Fibroblast of lung (primary cell): ENCODE measurements at places on chromosomes 6 and 20. TPM values are rescaled to one million over a fixed set of nuclear protein-coding genes. Genes with fewer than 3 reads are reported as not detected.

SPO11 gene
- not detected in 2 replicates for total RNA-seq

DNA sequence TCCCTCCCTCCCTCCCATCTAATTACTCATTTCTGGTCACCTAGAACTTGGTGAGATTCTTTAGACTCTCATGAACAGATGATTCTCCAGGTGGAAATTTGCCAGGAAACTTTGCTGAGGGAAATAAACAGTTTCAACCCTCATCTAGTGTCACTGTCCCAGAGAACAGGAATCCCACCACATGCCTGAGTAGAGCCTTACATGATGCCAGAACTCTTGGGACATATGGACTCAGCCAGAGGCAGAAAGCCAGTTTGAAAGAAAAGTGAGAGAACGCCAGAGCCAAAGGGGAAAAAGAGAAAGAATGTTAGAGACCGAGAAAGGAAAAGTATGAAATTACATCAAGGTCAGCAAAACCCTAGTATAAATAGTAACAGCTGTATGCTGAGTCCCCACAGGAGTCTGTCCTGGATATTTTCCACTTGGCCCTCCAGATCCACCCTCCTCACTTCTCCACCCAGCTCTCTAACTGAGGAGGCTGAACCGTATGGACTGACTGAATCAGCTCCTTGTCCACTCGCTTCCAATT is 127.5 kb upstream of the COL21A1 start:
- DNase-seq = peak; percentile 88

- no peak for DNase-seq
Measured at GRCh38 chr6:24721461-24722215, 2.7 kb upstream of the C6orf62 start.

- DNase-seq = no peak
Measured at GRCh38 chr6:12890171-12890790, 173.7 kb downstream of the PHACTR1 start.

DNA sequence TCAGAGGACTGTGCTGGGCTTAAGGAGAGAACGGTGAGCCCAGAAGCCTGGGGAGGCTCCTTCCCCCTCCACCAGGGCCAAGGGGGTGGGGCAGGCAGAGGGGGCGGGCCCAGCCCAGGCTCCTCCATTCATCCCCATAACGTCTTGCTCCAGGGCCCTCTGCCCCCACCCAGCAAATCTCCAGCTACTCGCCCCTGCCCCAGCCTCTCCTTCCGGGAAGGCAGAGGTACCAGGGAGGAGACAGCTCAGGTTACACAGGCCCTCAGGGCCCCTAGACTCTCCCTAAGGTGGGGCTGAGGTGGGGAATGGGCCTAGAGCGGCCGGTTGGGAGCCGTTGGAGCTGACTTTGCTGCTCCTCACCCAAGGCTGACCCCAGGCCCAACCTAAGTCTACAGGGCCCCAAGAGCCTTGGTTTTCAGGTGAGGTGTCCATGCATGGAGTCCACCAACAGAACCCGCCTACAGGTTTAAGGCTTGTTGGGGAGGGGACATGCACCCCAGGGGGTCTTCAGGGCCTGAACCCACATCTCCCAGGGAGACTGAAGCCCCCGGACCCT is 1.2 kb downstream of the LAMA5 start:
- no peak for DNase-seq

SYNDIG1 gene
- 0.17 and 0.51 TPM in 2 replicates for total RNA-seq

DNA sequence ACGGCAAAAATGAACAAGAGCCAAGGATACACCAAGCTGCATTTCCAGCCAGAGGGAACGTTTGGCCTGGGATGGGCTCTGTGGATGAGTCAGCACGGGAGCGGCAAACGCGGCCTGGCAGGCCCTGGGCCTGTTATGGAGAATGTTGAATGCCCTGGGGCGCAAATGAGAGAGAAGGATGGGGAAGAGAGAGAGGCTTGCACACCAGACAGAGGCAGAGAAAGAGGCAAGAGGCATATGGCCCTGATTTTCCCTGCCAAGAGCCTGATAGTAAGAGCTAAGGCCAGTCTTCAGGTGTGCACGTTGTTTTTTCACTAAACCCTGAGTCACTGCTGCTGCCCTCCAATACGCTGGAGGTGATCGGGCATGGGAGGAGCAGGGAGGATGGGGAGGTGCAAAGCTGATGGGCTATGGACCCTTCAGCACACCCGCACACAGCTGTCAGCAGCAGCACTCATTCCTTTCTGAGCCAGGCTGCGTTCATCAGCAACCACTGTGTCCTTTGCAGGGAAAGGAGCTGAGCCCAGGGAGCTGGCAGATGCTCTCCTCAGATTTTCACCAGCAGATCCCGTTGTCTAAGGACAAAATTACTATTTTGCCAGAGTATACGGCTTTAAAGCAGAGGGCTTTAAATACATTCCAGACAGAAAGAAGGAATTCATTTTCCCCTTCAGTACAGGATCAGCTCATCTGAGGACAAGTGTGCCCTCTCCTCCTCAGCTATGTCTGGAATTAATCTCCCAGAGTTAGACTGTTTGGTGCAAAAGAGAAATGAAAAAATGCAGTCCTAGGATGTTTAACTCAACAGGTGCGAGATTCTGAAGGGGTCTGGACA is 61.7 kb upstream of the SLC22A23 start:
- peak; percentile 74 for DNase-seq

DNA sequence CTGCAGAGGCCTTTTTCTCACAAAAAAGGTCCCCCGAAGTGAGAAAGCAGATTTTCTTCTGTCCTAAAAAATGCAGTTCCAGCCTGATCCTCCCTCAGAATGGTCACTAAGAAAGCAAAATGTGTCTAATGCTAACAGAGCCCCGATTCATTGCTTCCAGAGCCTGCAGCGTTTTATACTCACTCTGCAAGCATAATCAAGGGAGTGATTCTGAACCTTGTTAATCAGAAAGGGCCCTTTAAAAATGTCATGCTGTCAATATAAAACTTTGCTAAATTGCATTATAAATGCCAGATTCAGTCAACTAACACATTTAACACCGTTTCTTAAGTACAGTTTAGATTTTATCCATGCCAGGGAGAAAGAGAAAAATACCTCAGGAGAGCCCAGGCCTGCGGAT is 202.8 kb downstream of the CD83 start:
- DNase-seq = no peak

DNA sequence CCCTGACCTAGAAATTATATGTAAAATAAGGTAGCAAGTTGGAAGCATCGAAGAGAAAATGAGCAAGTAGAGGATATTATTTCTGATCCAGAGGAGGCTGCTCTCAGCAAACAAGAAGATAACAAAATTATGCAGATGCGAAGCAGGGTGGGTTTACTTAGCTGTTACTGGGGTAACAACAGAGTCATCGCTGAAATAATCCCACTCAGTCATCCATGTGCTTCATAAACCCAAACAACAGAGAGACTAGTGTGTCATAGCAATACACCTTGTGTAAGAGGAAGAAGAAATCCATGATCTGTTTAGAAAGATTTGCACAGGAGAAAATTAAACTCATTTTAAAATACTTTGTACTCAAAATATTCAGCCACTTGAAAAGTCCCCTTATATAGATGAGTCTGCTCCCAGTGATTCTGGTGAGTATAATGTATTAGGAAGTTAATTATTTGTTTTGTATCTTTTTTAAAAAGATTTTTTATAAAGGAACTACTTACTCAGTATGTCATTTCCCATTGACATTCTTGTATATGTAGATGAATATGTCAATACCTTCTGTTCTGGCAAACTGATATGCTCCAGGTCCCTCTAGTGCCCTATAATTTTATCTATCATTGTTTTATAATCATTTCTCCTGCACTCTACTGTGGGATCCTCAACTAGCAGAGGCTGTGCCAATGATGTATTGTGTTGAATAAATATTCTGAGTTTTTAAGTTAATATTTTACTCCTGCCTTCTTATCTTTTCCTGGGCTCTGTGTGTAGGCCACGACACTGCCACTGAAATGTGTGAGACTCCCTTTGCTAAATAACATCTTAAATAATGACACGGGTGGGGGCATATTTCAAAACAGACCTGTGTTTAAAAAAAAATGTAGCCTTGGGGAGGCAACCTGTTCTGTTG is 8.6 kb upstream of the HIVEP2 start:
- DNase-seq = no peak

DNA sequence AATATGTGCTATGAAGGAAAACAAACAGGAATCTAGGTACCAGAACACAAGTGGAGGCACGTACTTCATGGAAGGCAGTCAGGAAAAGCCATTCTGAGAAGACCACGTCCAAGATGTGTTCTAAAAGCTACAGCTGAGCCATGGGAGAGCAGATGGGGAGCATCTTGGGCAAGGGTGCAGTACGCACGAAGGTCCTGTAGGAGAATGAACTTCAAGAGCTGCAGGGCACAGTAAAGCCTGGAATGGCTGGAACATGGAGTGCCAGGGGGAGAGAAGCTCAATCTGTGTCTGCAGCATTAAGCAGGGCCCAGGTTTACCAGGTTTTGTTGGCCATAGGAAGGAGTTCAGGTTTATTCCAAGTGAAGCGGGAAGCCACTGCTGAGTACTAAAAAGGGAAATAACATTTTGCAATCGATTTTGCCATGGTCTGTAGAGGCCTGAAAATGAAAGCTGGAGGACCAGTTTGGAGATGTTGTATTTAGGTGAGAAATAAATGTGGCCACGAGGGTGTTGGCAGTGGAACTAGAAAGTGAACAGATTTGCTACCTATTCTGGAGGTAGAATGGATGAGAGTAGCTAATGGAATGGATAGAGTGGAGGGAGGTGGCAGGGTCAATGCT is 29.9 kb downstream of the ADTRP start:
- no peak for DNase-seq

- DNase-seq = no peak
Measured at GRCh38 chr20:57384486-57384885, 6.7 kb upstream of the RBM38 start.

- no peak for DNase-seq
Measured at GRCh38 chr20:15205719-15206118, 868.3 kb upstream of the FLRT3 start.

PI3 gene
- total RNA-seq = not detected in 2 replicates

DNA sequence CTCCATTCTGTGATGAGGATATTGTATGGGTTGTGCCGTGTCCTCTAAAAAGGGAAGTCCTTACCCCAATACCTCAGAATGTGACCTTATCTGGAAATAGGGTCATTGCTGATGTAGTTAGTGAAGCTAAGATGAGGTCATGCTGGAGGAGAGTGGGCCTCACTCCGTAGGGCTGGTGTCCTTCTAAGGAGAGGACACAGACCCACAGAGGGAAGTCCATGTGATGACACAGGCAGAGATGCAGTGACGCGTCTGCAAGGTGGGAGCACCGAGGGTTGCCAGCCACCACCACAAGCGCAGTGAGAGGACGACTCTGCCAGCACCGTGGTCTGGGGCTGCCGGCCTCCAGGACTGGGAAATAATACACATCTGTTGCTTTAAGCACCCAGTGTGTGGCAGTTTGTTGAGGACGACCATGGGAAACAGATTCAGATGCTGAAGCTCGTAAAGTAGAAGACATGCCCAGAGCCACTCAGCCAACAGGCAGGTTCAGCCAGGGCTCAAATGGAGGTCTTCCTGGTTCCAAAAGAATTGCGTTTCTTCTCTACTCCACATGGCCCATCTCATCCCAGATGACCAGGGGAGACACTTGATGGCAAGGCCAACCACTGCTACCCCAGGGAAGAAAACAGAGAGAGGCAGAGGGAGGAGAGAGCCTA is 59.2 kb upstream of the DUSP22 start:
- DNase-seq = no peak

DNA sequence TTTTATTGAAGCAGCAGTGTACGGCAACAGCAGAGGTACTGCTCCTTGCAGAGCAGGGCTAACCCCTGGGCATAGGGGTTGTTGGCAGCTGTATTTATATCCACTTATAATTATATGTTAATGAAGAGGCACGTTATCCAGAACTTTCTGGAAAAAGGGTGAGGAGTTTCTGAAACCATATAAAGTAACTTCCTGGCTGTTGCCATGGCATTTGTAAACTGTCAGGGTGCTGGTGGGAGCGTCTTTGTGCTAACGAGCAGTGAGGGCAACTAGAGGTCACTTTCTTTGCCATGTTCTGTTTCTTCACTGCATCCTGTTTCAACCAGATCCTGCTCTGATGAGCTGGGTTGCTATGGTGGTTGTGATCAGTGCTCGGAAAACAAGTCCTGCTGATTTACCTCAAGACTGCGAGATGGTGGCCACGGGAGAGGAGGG is 11.1 kb upstream of the ARFGEF2 start:
- DNase-seq = no peak

HLA-DQB1 gene
- total RNA-seq = not detected in 2 replicates

AKAP7 gene
- 5.8 and 7.7 TPM in 2 replicates for total RNA-seq

GRCh38 chr6:148151896-148152643 is 190.6 kb upstream of the SASH1 start:
- DNase-seq = no peak

TNFRSF21 gene
- 4.8 and 12.6 TPM in 2 replicates for total RNA-seq

- peak; percentile 12 for DNase-seq
Measured at GRCh38 chr6:27375613-27376079, 12.9 kb upstream of the ZNF391 start.
